ENCODE measurements at places on chromosomes 6 and 20.

- no peak for DNase-seq
Measured at GRCh38 chr20:22449188-22449973, 135.0 kb downstream of the FOXA2 start.

DNA sequence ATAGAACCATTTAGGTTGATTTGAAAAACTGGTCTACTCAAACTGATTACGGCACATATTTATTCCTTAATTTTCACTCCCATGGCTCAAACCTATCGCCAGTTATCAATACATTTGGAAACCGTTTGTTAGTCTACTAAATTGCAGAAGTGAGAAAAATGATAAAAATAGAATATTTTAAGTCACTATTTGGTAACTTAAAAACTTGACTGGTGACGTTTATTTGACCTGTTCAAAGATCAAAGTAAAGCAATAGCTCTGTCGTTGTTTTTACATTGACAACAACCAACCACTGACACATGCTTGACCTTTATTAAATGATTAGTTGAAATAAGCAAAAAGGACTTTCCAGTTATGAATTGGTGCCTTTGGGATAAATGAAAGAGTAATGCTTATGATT is 402.9 kb upstream of the MAP3K7 start:
- no peak for DNase-seq

GRCh38 chr6:14992382-14992781 is 253.5 kb upstream of the JARID2 start:
- no peak for DNase-seq

GRCh38 chr6:2839982-2840748 is 1.5 kb downstream of the SERPINB1 start:
- no peak for DNase-seq

GRCh38 chr20:32474009-32474716 is 111.0 kb downstream of the NOL4L start:
- DNase-seq: no peak

DNA sequence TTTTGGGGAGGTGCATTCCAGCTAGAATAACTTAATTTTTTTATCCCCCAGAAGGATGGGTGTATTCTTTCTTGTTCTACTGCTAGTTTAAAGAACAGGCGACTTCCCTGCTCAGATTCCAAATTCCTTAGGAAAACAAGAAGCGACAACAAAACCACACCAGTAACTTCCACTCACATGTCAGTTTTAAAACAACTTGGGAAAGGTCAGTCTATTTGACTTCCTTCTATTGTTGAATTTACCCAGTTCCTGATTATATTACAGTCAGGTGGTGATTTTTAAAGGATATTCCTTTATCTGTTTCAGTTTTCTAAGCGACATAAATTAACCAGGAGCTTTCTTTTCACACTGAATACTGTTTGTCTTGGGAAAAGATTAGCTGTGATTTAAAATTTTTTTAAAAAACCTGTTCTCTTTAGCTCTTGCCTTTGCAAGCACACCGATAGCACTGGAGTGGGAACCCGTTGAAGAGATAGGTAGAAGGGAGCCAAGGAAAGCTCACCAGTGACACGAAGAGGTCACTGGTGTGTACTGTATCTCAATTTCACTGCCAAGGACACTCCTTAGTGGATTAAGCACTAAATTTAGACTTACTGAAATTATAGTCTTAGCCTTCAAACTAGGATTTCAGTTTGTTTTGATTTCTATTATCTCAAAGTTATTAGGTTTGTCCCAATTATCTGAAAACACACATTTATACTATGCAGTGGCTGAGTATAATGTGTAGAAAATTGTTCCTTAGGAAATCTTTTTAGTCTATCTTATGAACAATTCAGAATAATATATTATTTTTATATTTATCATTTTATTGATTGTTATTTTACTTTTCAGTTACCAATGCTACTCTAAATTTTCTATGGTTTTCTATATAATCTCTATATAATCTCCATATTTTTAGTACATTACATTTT is 22.3 kb downstream of the MARCKS start:
- DNase-seq: no peak
